ENCODE measurements at places on chromosomes 6 and 20.

DNA sequence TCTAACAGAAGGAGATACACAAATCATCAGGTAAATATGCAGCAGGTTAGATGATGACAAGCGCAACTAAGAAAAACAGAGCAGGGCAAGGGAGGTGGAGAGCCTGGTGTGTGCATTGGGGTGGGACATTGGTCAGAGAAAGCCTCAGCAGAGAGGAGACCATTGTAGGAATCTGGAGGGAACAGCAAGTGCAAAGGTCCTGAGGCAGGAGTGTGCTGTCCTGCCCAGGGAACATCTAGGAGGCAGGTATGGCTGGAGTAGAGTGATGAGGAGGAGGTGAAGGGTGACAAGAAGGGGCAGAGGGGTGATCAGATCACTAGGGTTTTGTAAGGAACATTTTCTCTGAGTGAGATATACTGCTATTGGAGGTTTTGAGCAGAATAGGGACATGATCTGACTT lies 90.1 kb downstream of the NCR2 start:
- no peak for DNase-seq

DNA sequence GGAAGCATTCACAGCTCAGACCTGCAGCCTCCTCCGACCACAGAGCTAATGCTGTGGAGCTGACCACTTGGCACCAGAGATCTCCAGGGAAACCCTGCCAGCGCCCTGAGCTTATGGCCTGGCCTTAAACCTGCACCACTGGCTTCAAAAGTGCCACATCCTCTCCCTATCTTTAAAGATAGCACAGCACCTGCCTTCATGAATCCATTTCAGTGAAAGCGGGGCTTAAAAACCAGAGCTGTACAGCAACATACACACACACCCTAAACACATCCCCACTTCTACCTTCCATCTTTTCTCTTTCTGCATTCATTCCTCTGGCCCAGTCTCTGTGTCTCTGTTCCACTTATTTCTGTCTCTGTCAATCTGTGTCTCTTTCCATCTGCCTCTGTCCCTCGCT lies 59.8 kb upstream of the CCDC167 start:
- no peak for DNase-seq

GRCh38 chr6:92521553-92521952 lies 897.8 kb downstream of the EPHA7 start:
- no peak for DNase-seq

GRCh38 chr6:143164565-143165105 lies 103.9 kb downstream of the AIG1 start:
- peak; percentile 85 for DNase-seq

- DNase-seq: no peak
These were observed 97.7 kb downstream of the GRM4 start for GRCh38 chr6:34047913-34048867.

DNA sequence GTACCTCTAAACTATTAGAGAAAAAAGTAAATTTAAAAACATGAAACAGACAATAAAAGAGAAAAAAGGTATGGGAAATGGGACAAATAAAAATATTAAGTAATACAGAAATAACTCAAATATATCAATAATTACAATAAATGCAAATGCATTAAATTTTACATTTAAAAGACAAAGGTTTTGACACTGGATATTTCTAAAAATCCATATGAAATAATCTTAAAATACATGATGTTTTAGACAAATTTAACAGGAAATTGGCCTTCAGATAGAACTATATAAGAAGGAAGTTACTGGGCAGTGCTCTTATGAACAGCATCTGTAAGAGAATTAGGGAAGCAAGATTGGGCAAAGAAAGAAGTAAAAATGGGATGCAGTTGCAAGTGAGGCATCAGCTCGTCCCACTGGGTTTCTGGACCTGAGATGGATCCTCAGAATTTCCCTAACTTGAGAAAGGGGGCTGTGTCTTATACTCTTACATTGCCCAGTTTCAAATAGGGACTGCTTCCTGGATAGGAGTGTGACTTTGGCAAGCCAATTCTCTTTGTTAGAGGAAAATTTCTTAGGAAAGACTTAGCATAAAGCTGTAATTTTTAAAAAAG lies 376.7 kb downstream of the SMOC2 start:
- DNase-seq: no peak

GRCh38 chr6:18681832-18682503 lies 294.8 kb downstream of the RNF144B start:
- no peak for DNase-seq

DNA sequence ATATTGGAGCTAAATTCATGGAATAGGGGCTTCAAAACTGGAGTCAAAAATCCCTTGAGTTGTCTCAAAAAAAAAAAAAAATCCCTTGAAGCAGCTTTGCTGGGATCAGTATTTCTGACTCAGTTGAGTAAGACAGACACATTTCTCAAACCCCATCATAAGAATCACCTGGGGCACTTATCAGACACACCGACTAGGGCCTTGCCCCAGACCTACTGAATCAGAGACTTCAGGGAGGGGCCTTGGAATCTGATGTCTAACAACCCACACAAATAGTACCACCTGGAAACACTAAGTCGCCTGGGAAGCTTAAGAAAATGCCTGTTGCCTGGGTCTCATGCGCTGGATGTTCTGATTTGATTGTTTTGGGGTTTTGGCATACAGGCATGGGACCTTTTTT lies 44.9 kb upstream of the RNF144B start:
- DNase-seq: no peak

DNA sequence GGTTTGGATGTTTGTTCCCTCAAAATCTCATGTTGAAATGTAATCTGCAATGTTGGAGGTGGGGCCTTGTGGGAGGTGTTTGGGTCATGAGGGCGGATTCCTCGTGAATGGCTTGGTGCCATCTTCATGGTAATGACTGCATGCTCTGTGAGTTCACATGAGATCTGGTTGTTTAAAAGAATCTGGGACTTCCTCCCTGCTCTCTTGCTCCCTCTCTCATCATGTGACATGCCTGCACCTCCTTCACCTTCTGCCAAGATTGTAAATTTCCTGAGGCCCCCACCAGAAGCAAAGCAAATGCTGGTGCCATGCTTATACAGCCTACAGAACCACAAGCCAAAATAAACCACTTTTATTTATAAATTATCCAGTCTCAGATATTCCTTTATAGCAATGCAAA lies 250.3 kb upstream of the PLN start:
- DNase-seq: peak; percentile 8

DNA sequence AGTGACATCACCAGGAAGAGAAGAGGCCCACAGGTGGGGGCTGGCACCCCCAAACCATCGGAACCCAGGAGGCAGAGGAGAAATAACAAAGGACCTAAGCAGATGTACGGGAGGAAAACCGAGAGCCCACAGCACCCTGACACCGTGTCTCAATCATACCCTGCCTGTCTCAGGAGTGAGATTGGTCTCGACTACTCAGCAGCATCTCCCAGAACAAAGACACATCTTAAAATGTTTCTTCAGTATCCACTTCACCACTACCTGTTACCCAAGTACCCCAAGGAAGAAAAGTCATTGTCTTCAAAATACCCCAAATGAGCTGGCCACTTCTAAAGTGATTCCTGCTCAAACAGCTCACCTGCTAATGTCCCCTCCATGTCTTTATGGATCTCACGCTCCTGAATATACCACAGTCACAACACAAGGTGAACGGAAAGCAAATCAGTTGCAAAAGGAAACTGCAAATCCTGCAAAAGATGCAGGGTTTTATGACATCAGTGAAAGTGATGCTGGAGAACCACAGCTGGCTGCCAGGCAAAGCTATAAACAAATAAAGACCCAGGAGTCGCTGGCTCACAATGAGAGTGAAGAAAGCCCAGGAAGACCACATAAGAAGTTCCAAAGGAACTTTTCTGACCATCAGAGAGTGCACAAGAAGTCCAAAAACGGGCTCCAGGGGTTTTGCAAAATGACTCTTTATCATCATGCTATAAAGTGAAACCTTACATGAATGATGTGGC lies 44.1 kb downstream of the PREX1 start:
- DNase-seq: no peak

DNA sequence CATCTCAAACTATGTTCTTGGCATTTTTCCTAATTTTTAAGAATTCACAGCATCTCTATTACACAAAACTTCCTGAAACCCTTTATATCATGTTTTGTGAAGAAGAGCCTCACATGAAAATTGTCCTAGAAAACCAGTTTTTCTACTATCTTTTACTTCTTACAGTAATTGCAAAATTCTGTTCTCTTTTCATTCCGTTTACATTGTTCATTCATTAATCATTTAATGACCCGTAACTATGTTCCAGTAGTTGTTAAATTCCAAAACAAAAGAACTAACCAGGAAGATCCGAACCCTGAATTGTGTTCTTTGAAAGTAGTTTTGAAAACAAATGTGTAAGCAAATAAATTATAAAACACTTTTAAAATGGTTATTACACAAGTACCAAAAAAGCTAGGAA lies 597.0 kb downstream of the EYS start:
- DNase-seq: no peak

DNA sequence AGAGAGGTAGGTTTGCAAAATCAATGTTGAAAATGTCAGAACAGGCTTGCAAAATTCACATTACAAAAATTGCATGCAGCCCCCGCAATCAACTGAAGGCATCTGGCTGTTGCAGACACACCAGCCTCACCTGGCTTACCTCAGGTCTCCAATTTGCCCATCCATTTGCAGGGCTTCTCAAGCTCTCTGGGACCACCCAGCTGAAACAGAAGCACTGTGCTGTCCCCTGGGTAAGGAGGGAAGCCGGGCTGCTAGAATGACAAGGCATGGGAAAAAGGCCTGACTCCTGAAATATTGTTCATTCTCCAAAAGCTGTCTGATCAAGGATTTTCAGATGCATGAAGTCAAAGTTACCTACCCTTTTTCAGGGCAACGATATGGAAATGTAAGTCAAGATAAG lies 52.6 kb upstream of the CD93 start:
- no peak for DNase-seq

DNA sequence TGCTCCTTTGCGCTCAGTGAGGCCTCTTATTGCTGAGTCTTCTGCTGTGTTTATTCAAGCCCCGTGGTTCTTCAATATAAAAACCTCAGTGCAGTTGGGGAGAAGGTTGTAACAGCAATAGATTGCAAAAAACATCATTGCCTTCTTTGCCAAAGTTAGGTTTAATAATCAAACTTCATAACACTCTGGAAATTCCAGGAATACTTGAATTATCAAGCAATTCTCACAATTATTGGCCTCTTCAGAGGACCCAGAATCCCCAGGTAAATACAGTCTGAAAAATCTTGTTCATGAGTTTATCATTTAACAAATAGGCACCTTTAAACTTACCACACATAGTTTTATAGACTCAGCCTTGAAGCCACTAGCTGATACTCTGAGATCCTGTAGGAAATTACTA lies 213.6 kb downstream of the OGFRL1 start:
- DNase-seq: no peak

GRCh38 chr6:121896771-121897170 lies 461.3 kb downstream of the GJA1 start:
- DNase-seq: no peak
